ENCODE measurements at places on chromosomes 3 and 15.

DNA sequence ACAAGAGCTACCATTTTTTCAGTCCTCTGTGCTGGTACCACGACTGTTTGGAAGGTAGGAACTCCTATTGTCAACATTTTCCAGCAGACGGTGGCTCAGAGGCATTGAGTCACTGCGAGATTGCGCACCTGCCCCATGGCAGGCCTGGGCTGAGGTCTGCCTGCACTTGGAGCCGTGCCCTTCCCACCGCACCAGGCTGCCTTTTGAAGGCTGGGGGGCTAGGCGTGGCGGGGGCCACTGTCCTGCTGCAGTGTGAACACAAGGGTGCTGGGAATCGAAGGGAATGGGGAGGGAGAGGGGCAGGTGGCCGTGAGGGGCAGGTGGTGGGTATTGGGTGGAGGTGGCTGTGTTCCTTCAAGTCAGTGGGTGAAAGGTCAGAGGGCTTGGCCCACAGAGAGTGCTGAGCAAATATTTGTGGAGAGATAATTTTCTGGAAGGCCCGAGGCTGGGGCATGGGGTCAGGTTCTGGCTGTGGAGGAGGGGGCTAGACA is 16.3 kb downstream of the SNX33 start:
- no peak for DNase-seq

DNA sequence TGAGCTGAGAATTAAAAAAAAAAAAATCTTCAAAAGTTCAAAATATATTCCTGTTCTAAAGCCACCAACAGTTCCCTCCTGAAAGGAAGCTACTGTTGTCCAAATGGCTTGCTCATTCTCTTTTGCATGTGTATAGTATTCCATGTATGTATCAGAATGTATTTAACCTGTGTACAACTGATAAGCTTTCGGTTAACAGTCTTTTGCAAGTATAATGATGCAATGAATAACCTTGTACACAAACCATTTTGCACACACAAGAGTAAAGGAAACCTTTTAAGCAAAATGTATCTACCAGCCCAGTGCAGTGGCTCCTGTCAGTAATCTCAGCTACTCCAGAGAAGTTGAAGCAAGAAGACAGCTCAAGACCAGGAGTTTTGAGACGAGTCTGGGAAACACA is 32.6 kb downstream of the TOPBP1 start:
- DNase-seq = no peak

GRCh38 chr3:65854606-65855304 is 184.0 kb downstream of the MAGI1 start:
- DNase-seq = no peak

- DNase-seq = no peak
Measured at GRCh38 chr15:26083896-26084295, 220.8 kb upstream of the ATP10A start.

DNA sequence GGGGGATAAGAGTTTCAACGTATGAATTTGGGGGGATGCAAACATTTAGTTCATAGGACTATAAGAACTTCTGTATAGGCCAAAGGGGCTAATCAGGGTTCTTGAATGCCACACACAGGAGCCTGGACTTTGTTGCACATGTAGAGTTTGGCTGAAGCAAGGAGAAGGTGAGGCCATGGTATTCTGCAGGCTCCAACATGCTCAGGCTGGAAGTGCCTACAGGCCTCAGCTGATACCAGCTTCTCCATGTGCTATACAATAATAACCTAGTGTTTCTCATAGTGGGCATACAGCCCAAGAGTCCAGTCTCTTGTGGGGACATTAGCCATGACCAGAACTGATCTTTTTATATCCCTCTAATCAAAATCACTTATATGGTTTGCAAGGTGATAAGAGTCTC is 399.7 kb upstream of the MCTP2 start:
- no peak for DNase-seq

- no peak for DNase-seq
Measured at GRCh38 chr3:81406318-81406717, 355.1 kb downstream of the GBE1 start.
